NCI-H774 (cell line): ENCODE measurements at places on chromosomes 2 and 18.

DNA sequence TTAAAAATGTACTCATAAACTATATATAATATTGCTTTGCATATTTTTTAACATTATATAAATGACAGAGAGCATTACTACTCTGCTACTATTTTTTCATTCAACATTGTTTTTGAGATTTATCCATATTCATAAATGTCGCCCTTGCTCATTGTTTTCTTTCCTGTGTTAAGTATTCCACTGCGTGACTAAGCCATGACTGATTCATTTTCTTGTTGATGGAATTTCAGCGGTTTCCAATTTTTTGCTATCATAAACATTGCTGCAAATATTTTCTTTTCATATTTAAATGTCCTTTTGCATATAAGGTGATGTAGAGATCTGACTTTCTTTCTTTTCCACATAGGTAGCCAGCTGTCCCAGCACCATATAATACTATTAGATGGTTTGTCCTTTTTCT, 57.6 kb downstream of the SFXN5 start:
- no peak for DNase-seq

DNA sequence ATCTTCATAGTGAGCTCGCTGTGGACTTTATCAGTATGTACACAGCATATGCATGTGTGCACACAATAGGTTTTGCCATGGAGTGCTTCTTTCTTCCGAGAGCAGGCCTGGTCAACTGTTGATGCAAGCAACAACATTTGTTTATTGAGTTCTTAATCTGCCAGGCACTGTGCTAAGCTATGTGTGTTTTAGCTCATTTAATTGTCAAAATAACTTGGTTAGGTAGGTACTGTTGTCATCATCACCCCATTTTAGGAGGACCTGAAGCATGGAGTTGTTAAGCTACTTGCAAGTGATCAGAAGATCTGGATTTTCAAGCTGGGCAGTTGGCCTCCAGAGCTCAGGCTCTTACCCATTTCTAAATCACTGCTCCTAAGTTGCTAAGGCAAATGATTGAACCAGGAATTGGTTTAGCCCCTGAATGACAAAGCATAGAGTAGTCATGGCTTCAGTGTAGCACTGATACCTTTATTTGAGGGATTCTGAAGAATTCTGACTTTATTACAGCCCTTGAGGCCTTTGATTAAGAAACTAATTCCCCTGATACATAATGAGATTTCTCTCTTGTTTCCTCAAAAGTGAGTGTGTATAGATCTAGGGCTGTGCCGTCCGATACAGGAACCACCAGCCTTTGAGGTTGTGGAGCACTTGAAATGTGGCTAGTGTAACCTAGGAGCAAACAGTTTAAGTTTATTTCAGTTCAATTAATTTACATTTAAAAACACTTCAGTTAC, 132.9 kb downstream of the FMNL2 start:
- no peak for DNase-seq

GRCh38 chr2:106089611-106090010, 104.5 kb downstream of the UXS1 start:
- DNase-seq, result no peak

GRCh38 chr2:30147715-30148610, 1.2 kb downstream of the YPEL5 start:
- DNase-seq, result peak; percentile 49

GRCh38 chr2:118554616-118555015, 292.8 kb downstream of the EN1 start:
- no peak for DNase-seq

- DNase-seq, result no peak
Observed at GRCh38 chr2:79833235-79833878, 320.5 kb downstream of the CTNNA2 start.

DNA sequence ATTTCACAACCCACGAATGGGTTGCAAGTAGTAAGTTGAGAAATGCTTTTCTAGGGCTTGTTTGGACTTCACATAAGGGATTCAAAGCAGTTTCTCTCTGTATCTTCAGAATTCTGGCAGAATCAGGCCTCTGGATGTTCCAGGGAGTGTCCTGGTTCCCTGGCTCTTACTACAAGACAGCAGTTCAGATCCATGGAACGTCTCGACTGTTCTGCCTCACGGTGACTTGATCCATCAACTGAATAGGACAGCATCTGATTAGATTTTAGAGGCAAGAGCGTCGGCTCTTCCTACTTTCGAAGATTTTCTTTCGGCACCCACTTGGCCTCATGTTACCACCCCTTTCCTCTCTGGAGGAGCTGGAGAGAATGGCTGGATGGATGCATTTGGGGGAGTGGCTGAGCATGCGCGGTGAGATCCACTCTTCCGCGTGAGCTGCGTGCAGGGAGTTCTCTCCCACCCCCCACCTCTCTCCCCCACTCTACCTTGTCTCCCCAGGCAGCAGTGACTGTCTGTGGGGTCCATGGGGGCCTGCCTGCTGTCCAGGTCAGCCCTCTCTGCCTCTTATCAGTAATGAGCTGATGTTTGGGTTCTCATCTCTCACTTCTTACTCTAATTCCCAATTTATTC, 132.5 kb downstream of the VAPA start:
- DNase-seq, result no peak

- no peak for DNase-seq
Observed at GRCh38 chr2:167331636-167332232, 443.5 kb downstream of the XIRP2 start.

GRCh38 chr2:194105358-194105757, 1551.7 kb upstream of the SLC39A10 start:
- DNase-seq, result no peak

- no peak for DNase-seq
Observed at GRCh38 chr2:121064186-121064585, 220.8 kb downstream of the TFCP2L1 start.

DNA sequence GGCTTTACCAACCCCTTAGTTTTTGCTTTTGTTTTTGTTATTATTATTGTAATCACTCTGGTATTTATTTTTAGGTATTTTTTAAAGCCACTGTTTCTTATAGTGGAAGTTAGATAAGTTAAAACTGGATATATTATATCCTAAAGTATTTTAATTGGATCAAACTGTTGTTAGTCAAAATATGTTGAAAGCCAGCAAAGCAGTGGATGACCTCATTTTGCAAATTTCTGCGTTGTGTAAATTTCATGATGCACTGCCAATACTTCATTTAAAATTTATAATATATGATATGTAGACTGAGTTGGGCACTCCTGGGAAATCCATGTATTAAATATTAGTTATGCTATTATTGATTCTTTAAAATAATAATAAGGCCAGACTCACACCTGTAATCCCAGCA, 661.7 kb upstream of the NRXN1 start:
- no peak for DNase-seq

- no peak for DNase-seq
Observed at GRCh38 chr18:79606621-79607331, 72.8 kb upstream of the CTDP1 start.

- DNase-seq, result no peak
Observed at GRCh38 chr2:144560251-144560650, 40.3 kb upstream of the ZEB2 start.

- no peak for DNase-seq
Observed at GRCh38 chr18:21163647-21164547, 52.3 kb upstream of the ROCK1 start.

- no peak for DNase-seq
Observed at GRCh38 chr18:813172-814071, 1.4 kb upstream of the YES1 start.

DNA sequence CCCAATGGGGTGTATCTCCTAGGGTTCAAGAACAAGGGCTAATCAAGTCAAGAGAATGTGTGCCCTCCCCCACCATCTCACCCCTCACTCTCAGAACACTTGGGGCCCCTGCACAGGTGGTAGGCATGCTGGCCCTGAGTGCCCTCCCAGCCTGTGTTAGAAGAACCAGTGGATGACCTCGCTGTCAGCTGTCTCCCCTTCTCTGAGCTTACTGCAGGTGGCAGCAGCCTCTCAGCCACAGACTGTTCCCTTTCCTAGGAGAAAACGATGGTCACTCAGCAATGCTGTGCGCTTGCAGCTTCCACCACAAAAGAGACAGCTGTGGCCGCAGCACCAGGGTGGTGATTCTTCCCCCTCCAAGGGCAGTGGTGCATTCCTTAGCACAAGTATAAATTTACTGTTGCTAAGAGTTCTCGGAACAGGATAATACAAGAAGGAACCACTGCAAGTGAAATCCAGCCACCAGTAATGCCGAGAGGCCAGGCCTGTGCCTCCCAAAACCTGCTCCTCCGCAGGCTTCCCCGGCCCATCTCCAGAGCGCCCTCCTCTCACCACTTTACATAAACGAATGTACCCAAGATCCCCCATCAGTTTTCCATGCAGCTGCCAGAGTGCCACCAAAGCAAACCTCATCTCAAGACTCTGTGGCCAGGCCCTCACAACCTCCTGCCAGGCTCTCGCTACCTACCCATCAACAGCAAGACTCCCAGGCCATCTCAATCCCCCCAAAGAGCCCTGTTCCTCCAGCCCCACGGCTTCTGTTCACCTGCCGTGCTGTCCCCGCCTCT, 935 bp upstream of the RAMP1 start:
- peak; percentile 41 for DNase-seq

- no peak for DNase-seq
Observed at GRCh38 chr2:149586898-149587219, 716 bp downstream of the MMADHC start.

DNA sequence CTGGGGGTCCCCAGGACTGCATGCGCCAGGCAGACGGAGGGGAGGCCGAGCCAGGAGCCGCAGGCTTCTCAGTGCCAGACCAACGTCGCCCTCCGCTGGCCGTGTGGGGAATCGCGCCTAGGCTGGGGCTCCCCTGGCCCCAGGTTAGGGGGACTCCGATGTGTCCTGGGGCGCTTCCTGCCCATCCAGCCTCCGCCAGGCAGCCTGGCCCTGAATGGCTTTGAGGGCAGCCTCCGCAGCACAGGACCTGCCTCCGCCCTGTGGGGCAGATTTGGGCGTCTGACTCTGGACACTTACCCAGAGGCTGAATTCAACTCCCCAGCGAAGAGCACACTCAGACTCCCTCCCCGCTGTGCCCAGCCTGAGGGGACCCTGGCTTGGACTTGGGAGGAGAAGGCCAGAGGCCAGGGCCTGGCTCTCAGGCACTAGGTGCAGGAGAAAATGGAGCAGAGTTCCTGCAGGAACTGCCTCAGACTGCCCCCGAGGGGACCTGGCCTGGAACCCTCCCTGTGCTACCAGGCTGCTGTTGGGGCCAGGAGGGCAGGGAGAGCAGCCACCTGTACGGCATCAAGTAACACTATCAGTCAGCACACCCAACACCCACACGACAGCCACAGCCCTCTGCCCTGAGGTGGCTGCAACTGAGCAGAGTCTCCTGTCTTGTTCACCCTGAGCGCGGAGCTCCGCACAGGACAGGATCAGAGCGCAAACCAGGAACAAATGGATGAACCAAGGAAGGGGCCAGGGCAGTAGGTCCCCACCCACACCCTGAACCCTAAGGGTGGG, 597 bp upstream of the TEKT4 start:
- peak; percentile 7 for DNase-seq

DNA sequence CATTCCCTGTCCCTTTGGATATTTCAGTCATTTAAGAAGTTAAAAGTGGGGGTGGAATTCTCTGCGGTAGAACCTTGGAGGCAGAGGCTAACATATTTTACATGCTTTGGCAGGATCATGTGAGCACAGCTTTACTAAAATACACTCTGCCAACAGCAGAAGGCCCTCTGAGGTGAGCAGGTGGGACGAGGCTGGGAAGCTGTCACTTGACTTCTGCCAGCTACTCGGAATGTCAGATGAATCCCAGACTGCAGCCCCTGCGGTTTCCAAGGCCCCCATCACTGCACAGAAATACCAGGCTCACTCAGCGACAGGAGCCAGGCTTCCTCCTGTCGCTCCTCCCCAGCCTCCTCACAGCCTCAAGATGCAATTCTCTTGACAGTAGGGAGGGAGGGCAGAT, 220.9 kb upstream of the REV1 start:
- no peak for DNase-seq

- DNase-seq, result peak; percentile 14
Observed at GRCh38 chr2:207801259-207801658, 31.6 kb upstream of the FZD5 start.

- DNase-seq, result no peak
Observed at GRCh38 chr18:20997371-20997770, 114.2 kb downstream of the ROCK1 start.

DNA sequence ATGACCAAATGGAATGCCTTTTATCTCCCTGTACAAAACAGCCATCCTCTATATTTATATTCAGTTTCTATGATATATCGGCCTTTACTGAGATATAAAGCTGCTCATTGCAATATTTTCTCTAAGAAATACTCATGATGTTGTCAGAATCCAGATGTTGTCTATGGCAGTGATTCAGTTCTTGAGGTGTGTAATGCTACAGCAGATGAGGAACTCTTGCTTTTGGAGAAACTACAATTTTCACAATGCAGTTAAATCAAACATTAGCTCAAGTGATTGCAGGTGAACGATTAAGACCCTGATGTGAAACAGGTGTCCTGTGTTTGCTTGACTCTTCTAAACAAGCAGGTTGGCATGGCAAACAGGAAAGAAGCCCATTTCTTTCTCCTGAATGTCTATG, 256.2 kb upstream of the CDH20 start:
- peak; percentile 65 for DNase-seq

GRCh38 chr18:48228841-48229240, 180.3 kb downstream of the ZBTB7C start:
- DNase-seq, result no peak

GRCh38 chr18:73458186-73458964, 590.6 kb upstream of the NETO1 start:
- DNase-seq, result no peak

DNA sequence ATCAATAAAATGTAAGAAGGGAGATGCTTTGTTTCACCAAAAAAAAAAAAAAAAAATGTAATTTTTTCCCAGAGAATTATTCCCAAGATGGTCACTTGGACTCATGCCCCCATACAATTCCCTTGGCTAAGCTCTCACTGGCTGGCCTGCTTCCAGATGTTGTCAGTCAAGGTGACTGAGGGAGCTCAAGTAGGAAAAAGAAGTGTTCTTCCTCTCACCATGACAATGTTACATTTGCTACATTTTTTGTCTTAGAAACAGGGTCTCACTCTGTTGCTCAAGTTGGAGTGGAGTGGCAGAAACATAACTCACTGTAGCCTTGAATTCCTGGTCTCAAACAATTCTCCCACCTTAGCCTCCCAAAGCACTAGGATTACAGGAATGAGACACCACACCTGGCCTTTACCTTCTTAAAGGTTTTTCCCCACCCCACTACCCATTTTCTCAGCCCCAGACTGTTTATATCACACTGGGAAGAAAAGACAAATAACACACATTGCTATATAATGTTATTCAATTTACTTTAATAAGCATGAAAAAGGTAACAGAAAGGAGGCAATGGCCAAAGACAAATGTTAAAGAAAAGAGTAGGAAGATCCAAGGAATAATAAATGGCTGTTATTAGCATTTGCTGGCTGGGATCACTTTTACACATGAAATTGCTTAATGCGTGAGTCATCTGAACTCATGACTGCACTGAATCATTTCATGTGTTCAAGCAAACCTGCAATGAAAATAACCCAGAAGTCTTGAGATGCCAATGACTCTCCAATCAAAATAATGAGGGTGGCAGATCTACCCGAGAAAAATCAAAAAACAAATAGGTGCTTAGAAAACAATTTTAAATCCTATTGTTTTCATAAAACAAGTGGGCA, 45.2 kb downstream of the ACVR1 start:
- no peak for DNase-seq

DNA sequence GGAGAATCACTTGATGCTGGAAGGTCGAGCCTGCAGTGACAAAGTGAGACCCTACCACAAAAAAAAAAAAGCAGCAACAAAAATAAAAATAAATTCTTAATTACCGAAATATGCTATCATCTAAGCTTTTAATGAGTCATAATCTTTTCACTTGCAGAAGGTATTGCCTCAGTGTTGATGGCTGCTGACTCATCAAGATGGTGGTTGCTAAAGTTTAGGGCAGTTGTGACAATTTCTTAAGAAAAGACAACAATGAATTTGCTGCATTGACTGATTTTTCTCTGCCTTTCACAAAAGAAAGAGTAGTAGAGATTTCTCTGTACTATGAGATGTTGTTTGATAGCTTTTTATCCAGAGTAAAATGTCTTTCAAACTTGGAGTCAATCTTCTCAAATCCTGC, 1809.0 kb downstream of the SUCLG1 start:
- no peak for DNase-seq
